ENCODE measurements at places on chromosomes 11 and 22.

- no peak for DNase-seq
Measured at GRCh38 chr22:46425016-46425415, 89.5 kb downstream of the TRMU start.

DNA sequence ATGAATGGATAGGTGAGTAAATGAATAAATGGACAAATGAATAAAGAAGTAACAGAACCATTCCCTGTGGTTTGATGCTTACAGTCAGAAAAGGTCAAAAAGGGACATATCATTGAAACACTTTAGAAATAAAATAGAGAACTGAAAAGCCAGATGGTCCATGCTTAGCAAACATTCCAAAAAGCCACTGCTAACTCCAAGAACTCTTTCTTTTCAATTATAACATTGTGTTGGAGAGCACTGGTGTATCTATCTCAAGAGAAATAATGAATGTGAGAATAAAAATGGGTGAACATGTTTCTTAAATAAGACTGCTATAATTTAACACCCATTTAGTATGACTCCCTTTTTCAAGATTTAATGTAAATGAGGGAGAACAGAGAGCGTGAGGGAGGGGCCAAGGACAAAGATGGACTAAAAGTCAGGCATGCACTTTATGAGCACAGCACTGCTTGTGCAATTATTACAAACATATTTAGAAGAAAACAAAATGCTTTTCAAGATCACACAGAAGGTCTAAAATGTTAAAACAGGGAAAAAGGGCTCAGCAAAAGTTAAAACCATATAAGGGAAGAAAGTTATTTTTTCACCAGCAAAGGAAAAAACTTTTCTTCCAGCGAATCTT is 224.3 kb upstream of the PITPNB start:
- no peak for DNase-seq

- no peak for DNase-seq
Measured at GRCh38 chr22:28237112-28237511, 318.1 kb upstream of the PITPNB start.

DNA sequence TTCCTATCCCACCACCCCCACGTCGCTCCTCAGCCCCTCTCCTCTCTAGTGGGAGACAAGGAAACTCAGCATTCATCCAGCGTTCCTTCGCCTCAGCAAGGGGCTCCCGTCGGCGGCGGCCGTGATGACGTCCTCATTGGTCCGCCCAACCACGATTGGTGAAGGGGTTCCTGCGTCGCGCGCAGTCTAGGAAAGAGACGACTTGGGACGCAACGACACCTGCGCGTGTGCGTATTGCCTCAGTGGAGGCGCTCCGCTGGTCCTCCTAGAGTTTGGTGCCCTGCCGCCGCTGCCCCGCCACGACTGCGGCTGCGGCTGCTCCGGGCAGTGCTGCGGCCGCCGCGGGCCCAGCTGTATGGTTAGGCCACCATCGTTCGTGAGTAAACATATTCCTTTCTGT is 56.6 kb downstream of the CCDC81 start:
- DNase-seq: no peak

- peak; percentile 34 for DNase-seq
Measured at GRCh38 chr22:37639070-37639760, at the start of gene SH3BP1. Gene SH3BP1, plus strand, starts transcription at chr22:37639669. Its CDS starts 119 bp downstream, at chr22:37639788.
